ENCODE measurements at places on chromosomes 2 and 18.

DNA sequence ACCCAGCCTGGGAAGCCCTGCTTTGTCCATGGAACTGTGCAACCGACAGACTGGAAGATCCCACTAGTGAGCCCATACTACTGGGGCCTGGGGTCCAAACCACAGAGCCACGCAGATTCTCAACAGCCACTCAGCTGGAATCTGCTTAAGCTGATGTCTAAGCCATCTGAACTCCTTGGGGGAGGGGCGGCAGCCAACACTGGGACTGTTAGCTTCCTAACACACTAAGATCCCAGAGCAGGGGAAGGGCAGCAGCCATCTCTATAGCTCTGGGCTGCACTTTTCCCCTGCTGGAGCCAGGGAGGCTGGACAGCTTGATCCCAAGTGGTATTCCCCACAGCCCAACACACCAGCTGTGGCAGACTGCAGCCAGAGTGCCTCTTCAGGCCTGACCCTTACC lies 118.3 kb downstream of the RPRM start:
- DNase-seq = no peak

DNA sequence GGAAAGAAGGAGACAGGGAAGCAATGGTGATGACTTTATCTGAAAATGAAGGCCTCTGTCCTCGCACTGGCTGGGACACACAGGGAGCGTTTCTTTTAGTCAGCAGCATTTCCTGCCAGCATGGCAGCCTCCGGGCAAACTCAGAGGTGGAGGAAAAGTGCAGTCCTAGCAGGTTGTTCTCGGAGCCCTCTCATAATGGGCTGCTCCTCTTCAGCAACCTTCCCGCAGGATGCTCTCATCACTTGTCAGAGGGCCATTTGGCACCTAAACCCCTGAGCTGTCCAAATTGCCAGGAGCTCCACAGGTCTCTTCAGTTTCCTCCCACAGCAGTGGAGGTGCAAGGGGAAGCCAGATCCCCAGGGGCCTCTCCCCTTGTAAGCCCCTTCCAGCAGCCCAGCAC lies 6.2 kb downstream of the STK39 start:
- DNase-seq = no peak

DNA sequence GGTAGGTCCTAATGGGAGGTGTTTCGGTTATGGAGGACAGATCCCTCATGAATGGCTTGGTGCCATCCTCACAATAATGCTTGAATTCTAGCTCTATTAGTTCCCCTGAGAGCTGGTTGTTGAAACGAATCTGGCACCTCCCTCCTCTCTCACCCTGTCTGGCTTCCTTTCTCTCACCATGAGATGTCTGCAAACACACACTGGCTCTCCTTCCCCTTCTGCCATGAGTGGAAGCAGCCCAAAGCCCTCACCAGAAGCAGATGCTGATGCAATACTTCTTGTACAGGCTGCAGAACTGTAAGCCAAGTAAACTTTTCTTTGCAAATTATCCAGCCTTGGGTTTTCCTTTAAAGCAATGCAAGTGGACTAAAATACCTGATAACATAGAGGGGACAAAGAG lies 86.6 kb downstream of the RND3 start:
- no peak for DNase-seq

GRCh38 chr18:55390898-55391297 lies 197.1 kb downstream of the TCF4 start:
- DNase-seq = no peak

DNA sequence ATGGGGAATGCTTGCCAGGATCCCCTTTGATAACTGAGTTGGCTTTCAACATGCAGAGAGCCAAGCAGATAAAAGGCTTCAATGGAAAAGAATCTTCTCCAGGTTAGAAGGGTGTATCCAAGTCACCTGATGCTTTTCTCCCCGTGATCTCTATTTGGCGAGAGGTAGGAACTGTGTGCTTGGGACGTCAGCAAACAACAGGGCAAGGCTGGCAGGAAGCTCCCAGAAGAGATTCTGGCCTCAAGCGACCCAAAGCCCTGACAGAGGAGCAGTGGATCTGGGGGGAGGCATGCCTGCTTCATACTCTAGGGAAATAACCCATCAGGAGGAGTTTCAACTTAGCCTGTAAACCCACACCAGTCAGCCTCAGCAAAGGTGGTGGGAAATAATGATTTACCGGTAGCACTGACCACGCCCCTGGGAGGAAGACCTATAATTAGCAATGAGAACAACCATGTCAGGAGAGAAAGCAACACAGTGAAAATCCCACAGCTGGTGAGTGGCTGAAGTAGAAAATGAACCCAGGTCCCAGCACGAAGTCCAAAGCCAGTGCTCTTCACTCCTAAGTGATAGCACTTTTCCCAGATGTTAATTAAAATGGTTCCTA lies 76.3 kb upstream of the SEC11C start:
- no peak for DNase-seq

GRCh38 chr2:86055314-86055713 lies 50.4 kb downstream of the POLR1A start:
- DNase-seq = no peak

DNA sequence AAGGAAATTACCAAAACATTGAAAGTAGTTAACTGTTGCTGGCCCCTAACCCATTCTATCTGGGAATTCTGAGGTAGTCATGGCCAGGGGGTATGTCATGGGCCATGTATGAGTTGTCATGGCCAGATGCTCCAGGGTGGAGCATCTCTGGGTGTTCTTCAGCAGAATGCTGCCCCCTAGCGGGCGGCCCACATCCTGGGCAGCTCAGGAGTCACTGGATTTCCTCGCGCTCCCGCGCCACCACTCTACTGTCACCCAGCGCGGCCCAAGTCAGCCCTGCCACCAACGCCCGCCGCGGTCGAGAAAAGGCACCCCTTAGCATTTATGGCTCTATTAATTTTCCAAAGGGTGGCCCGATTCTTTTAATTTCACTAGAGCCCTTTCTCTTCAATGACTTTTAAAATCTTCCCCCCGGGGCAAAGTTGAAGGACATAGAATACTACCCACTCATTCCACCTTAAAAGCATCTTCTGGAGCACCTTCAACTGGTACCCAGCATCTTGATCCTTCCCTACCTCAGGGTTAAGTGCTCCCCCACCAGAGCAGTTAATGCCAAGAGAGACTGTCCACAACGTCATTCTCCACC lies 41.6 kb downstream of the PKDCC start:
- DNase-seq = peak; percentile 56

GRCh38 chr2:181399027-181399426 lies 58.2 kb upstream of the ITGA4 start:
- DNase-seq = no peak

- DNase-seq = no peak
These were observed 53.6 kb upstream of the LAPTM4A start for GRCh38 chr2:20104900-20105545.

DNA sequence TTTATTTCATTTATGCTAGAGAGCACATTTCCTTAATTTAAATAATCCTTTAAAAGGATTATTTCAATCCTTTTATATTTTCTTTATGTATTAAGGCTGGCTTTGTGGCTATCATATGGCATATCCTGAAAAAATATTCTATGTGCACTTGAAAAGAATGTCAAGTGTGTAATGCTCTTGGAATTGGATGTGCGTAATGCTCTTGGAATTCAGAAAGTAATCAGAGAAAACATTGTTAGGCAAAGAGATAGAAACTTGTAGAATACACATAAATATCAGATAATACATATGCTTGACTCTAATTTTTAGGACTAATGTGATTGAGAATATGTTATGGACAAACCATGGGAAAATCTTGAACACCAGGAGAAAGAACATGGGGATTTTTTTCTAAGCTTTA lies 197.5 kb upstream of the COL3A1 start:
- DNase-seq = peak; percentile 87

DNA sequence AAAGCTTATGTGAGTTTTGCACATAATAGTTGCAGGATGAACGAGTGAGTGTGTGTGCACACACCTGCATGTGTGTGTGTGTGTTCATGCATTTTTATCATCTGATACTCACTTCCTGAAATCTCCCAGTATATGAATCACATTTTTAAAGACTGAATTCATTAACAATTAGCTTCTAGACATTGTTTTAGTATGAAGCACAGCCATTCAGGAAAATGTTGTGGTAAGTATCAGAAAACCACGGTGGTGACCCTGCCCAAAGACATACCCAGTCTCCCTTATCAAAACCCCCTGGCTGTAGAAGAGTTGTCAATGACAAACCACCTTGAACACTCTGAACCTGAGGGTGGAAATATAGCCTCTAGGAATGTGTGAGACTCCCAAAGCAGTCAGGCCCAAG lies 220.8 kb downstream of the ALK start:
- DNase-seq = peak; percentile 89

DNA sequence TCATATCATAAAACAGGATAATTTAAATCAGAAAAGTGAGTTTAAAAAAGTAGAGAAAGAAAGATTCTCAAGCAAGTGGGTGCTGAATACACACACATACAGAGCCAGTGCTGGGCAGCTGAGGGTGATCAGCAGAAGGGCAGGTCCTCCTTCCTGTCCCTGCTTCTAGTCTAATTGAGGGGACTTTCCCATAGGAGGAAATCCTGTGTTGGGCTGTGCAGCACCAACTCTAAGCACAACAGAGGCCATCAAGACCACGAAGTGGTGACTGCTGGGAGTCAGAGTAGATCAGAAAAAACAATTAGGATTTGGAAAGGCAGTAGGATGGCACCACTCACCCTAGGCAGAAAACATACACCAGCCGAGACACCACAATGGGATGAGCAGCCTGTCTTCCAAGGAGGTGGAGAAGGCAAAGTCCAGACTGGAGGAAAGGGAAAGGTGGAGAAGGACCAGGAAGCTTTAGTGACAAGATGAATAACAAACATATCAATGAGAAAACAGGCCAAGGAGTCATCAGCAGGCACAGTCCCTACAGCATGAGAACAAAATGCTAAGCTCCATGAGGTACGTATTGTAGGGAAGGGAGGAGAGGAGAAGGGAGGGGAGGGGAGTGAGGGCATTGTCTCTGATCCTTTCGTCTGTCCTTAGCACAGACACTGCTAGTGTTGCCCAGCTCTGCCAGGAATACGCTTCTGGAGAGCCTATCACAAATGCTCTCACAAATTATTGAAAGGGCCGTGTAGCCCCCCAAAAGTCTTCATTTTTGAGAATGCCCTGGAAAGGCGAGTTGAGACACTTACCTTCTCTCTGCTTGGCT lies 16.7 kb upstream of the MSGN1 start:
- no peak for DNase-seq

DNA sequence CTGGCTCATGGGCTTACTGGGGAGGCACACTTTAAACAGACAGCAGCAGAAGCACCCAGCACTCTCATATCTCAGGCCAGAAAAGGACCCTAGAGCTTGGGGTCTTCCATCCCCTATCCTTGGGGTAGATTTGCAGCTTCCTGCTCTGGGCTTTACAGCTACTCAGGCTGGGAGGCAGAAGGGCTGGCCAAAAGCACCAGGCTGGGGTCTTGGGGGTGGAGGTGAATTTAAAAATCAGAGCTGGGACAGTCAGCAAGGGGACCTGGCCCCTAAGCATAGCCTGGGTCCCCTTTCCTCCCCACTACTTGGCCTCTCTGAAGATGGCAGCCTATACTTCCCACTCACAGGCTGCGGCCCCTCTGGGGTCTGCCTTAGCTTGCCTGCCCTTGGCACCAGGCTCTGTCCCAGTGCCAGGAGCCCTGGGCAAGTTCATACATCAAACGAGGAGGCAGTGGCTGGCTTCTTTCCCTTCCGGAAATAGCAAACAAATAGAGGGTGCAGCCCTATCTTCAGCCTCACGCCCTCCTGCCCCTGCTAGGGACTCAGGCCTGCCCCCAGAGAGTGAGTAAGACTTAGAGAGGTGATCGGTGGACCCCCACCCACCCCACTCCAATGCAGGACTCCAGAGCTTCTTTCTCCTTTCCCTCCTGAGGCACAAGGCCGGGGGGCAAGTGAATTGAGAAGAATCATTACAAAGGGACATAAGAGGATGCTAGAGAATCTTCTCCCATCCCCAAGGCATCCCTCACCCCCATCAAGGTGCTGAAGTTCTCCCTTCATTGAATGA lies 26.0 kb upstream of the TNS1 start:
- no peak for DNase-seq

- no peak for DNase-seq
These were observed 11.0 kb upstream of the TRIB2 start for GRCh38 chr2:12705742-12706141.

- DNase-seq = peak; percentile 88
These were observed 62.6 kb downstream of the NFATC1 start for GRCh38 chr18:79458131-79458838.

DNA sequence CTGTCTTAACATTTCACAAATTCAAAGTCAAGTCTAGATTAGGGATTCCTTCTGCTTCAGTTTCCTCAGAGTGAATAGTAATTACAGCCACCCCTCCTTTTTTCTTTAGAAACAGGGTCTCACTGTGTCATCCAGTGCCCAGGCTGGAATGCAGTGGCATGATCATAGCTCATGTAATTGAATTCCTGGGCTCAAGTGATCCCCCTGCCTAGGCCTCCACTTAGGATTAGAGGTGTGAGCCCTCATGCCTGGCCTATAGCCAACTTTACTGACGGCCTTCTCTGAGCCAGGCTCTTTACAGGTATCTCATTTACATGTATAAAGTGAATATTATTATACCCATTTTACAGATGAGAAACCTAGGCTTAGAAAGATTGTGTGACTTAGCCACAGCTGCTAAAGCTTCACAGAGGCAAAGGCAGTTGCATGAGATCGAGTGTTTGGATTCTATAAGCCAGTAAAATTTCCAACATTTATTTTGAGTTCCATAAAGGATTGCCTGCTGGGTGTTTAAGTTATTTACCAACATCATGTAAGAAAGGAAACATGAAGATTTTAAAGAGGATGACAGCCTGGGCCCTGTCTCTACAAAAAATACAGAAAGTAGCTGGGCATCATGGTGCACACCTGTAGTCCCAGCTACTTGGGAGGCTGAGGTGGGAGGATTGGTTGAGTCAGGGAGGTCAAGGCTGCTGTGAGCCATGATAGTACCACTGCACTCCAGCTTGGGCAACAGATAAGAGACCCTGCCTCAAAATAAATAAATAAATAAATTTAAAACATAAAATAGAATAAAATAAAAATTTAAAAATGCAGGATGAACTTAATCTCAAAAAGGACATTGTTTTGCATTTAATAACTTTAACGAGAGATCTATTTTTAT lies 1.8 kb downstream of the ENOSF1 start:
- DNase-seq = no peak

DNA sequence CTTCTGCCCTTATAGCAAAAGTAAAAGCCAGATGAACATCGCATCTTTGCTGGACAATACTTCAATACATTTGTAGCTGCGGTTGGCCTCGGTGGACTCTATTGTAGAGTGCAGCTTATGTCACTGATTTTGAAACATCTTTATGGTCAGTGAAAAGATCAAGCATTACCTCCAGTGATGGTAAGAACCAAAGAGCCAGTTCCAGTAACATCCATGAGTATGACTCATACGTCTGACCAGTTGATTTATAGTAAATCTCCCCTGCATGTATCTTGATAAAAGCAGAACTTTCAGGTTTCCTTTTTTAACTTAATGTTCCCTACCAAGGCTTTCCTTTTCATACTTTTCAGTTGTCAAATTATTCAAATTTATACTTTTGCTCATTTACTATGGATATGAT lies 119.2 kb upstream of the HNRNPA3 start:
- no peak for DNase-seq

DNA sequence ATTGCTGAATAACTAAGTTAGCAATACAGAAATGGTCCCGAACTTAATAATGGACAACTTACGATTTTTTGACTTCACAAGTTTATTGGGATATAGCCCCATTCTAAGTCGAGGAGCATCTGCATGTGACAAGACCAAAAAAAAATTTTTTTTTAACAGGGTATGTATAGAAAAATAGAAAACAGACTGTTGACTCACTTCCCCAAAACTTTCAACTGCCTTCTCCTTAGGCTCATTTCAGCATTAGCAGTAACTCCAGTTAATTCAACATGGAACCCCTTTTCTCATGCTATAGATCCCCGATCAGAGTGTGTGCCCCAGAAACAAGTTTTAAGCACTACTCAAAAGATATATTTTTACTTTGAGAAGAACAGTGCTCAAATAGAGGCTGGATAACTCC lies 5.4 kb downstream of the CD302 start:
- DNase-seq = no peak

GRCh38 chr2:154247503-154247902 lies 375.8 kb downstream of the GALNT13 start:
- DNase-seq = no peak
